ENCODE measurements at places on chromosomes 5 and 9.

DNA sequence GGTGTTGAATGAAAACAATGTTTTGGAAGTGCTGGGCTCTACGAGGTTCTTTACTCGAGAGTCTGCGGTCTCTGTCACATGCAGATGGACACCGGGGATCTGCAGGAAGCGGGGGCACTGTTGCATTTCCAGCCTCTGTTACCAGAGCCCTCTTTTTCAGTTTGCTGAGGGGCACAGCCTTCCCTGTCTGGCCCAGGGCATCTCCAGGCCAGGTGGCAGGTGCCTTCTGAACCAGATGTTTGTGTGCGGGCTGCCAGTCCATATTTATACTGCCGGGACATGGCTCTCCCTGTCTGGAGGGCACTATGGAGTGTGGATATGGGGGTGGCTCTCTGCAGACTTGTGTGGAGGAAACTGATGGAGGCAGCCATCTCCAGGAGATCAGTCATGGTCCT is 18.7 kb upstream of the POMT1 start:
- DNase-seq, result no peak

GRCh38 chr5:146945617-146946084 is 67.1 kb upstream of the PPP2R2B start:
- no peak for DNase-seq

- DNase-seq, result peak; percentile 26
These were observed 2.7 kb downstream of the VCAN start for GRCh38 chr5:83474161-83474796.

GRCh38 chr5:112533362-112533761 is 114.3 kb upstream of the EPB41L4A start:
- DNase-seq, result no peak

GRCh38 chr9:131333771-131334628 is 44.5 kb downstream of the PLPP7 start:
- DNase-seq, result no peak

GRCh38 chr5:157455057-157455456 is 5.0 kb upstream of the NIPAL4 start:
- no peak for DNase-seq

- DNase-seq, result no peak
These were observed 136.9 kb upstream of the RFX3 start for GRCh38 chr9:3662671-3663070.

GRCh38 chr5:180290568-180291233 is 1.2 kb downstream of the MAPK9 start:
- no peak for DNase-seq

GRCh38 chr9:112605963-112606699 is 111.8 kb downstream of the INIP start:
- DNase-seq, result no peak

- DNase-seq, result no peak
These were observed 20.5 kb upstream of the ZFR start for GRCh38 chr5:32465076-32465475.

DNA sequence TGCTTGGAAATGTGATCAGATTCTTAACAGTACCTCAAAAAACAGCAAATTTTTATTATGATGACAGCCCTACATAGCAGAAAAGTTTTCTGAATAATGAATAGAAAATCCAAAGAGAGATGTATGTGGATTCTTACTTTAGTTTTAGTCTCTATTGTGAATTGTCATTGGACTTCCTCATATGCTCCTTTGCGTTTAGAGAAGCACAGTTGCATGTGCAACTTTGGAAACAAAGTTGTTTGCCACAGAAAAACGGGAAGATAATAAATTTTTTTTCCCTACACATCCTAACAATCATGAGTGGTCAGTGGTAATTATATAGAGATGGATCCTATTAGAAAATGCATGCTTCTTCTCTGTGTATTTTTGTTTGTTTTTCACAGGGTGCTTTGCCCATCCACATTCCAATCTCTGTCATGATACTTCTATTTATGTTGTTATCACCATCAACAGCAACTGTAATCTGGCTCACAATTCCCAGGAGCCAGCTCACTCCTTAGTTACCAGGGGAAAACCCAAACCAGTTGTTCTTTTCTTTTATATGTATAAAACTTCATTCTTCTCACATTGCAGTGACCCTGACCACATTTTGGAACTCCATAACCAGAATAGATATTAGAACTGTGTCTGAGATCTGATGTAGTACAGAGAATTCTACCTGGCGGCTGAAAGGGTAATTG is 118.7 kb downstream of the NDUFS4 start:
- DNase-seq, result no peak
